ENCODE measurements at places on chromosomes 7 and 10.

DNA sequence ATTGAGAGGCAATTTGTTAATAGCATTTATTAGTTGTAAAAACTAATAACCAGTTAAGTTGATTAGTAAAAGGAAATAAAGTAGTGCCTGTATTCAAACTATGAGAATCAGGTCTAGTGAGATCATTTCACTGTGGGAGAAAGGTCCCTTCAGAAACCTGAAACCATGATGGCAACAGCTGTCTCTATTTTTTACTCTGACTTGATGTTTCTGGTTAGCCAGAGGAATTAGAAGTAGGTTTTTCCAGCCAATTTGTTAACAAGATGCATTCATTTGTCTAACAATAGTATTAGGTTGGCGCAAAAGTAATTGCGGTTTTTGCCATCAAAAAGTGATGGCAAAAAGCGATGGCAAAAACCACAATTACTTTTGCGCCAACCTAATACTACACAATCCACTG is 272.2 kb upstream of the YAE1 start:
- no peak for DNase-seq

DNA sequence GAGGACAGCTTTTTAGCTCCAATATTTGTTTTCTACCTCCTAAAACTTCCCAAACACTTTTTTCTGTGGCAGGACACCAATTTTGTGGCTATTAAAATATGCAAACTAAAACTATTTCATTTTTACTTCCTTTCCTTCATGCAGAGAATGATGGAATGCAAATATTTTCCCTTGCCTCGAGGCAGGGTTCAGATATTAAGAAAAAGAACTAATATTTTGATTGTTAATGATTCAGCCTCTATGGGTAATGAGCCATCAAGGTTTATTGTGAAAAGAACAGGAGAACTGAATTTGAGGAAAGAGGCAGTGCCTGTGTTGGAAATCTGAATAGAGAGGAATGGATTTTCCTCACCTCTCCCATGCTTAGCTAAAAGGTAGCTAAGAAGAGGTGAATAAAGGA is 43.1 kb upstream of the CASD1 start:
- no peak for DNase-seq

GRCh38 chr7:33534833-33535232 is 370.5 kb upstream of the BMPER start:
- DNase-seq = peak; percentile 6

GRCh38 chr7:30548845-30549244 is 44.2 kb upstream of the GGCT start:
- DNase-seq = peak; percentile 36

- no peak for DNase-seq
Observed at GRCh38 chr10:114077347-114077746, 33.7 kb downstream of the ADRB1 start.

DNA sequence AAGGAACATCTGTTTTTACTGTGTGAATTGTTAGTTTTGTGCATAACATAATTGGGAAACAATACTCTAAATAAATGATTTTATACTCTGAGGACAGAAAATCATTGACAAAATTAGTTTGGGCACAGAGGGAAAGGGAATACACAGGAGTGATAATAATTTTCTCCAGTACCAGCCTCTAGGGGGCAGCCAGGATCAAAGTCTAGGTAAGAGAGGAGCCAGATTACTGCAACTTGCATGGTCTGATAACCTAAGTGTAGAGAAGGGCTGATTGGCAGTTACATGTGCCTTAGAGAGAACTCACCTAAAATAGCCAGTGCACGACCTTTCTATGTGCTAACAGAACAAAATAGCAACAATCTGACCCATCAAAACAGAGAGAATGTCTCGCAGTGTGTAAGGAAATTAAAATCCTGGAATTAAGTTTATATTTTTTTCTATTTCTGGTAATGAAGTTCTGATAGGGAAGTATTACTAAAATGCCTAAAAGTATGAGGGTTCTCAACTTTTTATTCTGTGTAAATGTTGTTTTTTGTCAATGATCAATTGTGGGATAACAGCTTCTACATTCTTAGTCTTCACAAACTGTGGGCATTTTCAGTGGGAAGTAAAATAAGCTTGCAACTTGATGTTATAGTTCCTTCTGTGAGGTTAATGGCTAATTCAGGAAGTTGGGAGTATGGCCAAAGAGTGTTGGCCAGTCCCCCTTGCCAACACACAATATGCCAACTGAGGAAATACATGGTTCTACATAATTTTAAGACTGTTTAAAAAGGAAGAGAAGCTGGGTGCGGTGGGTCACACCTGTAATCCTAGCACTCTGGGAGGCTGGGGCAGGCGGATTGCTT is 66.4 kb downstream of the EXOC6 start:
- peak; percentile 7 for DNase-seq

DNA sequence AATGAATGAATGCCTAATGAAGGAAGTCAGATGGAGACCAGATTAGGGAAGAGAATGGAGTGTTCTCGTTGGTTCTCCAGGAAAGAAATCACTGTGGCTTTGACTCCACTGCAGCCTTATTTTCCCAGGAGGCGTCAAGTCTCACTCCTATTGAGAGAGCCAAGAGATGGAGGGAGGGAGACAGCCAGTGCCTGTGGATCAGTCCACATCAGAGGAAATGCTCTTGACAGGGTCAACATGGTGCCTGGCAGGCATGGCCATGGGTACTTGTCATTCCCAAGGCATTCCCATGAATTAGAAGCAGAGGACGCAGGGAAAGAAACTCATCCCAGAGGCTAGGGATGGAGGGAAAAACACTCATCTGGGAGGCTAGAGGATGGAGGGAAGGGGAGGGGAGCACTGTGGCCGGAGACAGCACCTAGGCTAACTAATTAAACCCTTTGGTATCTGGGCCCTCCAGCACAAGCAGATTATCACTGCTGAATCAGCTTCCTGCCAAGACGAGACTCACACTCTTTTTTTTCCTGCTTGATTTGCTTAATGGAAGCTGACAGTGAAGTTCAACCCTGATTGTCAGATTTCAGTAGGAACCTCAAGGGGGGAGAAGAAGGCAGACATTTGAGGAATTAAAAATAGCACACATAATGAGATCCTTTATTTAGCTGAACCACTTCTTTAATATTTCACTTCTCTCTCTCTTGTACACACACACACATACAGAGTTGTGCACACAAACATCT is 1233.2 kb upstream of the AUTS2 start:
- DNase-seq = no peak

DNA sequence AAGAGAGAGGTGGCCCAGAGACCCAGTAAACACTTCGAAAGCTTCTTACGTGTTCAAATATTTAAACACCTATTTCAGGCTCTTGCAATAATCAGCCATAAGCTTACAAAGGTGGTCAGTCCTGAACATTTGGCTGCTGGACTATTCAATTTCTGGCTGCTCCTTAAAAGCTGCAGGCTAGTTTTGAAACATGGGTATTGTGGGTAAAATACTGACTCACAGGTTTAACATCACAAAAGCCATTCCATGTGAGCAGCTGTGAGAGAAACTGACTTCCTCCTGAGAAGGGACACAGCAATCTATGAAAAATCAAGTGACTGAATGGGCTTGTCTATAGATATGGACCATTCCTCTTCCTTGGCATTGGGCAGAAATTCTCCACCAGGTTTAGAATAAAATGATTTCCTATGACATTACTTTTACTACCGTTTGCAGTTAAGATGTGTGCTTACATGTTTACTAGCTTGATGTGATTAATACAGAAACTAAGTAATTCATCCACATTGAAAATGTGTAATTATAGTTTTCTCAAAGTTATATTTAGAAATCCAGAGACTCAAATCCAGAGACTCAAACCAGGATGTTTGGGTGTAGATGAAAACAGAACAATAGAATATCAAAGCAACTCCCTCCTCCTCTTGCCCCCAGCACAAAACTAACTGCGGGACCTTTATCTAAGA is 252.3 kb downstream of the GATA3 start:
- no peak for DNase-seq

- no peak for DNase-seq
Observed at GRCh38 chr10:62277971-62278370, 9.3 kb upstream of the RTKN2 start.

GRCh38 chr10:54691331-54691730 is 109.7 kb downstream of the PCDH15 start:
- no peak for DNase-seq

- DNase-seq = no peak
Observed at GRCh38 chr7:131733604-131734003, 177.2 kb upstream of the PODXL start.

- DNase-seq = no peak
Observed at GRCh38 chr7:68783684-68784083, 814.6 kb upstream of the AUTS2 start.

GRCh38 chr10:1369665-1370064 is 313.5 kb downstream of the WDR37 start:
- no peak for DNase-seq

DNA sequence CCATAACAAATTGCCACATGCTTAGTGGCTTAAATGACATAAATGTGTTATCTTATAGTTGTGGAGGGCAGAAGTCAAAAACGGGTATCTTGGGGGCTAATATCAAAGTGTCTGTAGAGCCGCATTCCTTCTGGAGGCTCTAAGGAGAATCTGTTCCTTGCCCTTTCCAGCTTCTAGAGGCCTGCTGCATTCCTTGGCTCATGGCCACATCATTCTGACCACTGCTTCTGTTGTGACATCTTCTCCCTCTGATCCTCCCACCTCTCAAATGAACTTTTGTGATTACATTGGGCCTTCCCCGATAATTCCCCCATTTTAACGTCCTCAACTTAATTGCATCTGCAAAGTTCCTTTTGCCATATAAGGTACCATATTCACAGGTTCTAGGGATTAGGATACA is 76.1 kb downstream of the CYP26A1 start:
- DNase-seq = no peak

DNA sequence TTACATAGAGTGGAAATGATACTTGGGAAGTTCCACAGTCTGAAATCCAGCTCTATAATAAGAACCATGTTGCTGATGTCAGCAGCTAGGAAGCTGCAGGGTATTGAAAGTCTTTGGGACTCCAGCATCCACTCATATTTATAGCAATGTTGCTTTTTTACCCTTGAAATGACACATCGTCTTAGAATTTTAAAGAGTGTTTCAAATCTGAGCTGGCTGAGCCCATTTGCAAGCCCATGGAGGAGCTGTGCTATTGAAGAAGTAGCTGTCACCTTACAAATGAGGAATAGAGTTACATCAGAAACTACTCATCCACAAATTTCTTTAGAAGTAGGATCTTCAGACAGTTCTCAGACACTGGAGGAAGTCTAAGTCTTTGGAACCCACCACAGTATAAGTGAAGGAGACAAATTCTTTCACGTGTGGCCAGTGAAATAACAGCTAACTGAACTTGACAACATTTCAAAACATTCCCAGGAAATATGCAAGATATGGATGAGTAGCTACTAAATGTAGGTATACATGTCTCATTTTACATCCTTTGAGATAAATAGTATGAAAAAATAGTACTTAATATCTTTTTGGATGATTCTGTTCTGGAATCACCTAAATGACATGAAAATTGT is 203.6 kb downstream of the ZNF365 start:
- DNase-seq = no peak

- no peak for DNase-seq
Observed at GRCh38 chr10:105837951-105838350, 1196.9 kb downstream of the SORCS3 start.

DNA sequence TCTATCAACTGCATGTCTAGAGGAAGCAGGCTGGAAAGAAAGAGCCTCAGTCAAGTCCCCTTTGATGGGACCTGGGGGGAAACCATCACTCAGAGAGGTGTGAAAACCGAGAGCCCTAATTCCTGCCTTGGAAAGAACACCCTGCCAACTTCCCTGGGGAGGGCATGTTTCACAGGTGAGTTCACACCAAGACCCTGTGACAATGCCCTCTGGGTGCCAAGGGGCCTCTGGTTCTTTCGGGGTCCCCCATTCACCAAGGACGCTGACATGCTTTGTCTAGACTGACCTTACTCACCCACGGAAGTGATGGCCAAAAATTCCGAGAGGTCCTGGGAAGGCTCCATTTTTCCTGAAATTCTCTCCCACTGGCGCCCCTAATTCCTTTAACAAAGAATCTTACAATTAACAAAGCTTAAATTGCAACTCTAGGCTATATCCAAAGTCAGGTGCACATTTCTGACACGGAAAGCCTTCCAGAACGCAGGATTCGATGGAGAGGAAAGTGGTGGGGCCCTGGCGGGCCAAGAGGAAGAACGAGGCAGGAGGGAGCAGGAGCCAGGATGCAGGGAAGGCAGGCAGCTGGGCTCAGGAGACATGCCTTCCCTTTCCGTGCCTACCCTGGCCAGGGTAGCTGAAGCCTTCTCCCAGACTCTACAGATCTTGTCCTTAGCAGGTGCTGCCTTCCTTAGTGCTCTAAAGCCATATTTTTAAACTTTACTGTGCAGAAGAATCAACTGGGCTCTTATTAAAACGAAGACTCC is 23.7 kb downstream of the VSTM4 start:
- DNase-seq = no peak

- no peak for DNase-seq
Observed at GRCh38 chr10:90204956-90205314, 503.5 kb downstream of the KIF20B start.

DNA sequence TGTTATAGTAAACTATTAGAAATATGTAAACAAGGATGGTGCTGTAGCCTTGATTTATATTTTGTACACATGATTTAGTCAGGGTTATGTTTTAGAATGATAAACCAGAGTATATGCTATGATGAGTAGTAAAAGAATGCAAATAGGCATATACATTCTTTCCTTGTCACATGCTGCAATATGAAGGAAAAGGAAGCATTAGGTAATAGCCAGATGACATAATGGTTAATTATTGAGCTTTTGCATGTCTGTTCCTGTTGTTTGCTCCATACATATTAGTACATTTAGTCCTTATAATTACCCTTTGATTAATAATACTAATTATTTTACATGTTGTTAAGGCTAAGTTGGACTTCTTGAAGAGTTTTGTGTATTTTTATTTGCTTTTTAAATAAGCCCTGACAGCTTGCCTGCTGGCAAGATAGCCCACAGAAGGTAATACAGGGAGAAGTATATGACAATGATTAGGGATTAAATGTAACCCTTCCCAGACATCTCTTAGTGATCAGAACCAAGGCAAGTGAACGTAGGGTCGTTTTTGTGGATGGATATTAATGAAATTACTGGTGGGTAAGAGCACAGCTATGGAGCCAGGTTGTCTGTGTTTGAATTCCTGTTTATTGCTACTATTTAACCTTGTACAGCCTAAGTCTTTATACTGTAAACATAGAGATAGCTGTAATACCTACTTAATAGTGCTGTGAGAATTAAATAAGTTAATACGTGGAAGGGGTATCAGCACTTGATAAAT is 68.4 kb downstream of the PHTF2 start:
- DNase-seq = peak; percentile 41

DNA sequence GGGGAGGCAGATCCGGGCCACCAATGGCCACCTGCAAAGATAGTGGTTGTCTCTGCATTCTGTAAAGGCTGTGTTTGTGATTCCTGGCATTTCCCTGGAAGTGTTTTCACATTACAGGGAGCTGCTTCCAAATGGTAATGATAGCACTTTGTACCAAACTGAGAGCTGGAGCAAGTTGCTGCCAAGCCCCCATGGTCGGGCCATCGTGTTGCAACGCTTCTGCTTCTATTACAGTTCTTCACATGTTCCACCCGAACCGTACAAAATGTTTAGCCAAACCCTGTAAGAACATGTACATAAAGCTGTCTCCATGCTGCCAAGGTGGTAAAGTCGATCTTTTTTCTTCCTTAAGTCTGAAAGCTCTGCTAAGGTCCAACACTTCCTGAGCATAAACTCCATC is 397.7 kb upstream of the NFE2L3 start:
- DNase-seq = no peak

GRCh38 chr10:103428989-103429643 is 23.1 kb downstream of the CALHM2 start:
- no peak for DNase-seq

GRCh38 chr7:142894985-142895593 is 9.5 kb upstream of the TRPV6 start:
- no peak for DNase-seq

GRCh38 chr10:99711129-99711719 is 20.7 kb downstream of the COX15 start:
- DNase-seq = peak; percentile 55

All from AG04450 (cell line).